ENCODE measurements at places on chromosomes 6 and 20.

GRCh38 chr20:31508517-31509244 is 5.6 kb upstream of the HM13 start:
- DNase-seq, result no peak

DNA sequence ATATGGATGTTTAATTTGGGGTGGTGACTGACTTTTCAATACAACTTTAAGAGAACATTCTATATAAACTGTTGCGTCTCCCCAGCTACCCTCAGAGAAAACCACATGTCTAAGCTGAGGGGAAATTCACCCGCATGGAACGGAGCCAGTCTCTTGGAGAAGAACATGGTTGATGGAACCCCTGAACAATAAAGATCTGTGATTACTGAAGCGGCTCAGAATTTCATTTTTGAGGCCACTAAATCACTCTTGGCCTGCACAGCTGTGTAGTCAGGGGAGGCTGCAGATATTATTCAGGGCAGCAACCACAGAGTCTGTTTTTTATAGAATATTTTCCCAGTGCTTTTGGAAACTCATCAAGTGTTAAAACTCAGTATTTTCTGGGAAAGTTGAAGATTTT is 73.8 kb downstream of the EYA4 start:
- DNase-seq, result no peak

- DNase-seq, result no peak
Measured at GRCh38 chr6:31557443-31558317, 10.3 kb downstream of the NFKBIL1 start.

DNA sequence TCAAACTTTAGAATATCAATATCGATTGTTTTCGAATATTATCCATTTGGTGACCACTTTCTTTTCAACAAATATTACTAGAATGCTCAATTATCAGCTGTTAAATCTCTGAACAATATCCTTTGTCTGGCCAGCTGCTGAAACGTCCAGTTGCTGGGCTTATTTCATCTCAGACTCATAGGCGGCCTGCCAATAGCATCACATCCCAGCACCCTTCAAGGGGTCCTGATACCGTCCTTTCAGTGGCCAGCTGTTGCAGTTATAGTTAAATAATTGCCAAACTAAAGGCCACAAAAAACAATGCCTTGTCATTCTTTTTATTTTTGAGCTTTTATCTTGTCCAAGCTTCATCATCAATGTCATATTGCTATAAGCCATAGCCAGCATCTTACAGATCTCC is 1006.8 kb upstream of the MANEA start:
- DNase-seq, result no peak

GRCh38 chr20:33490934-33491656 is 1.2 kb downstream of the CBFA2T2 start:
- DNase-seq, result no peak

- no peak for DNase-seq
Measured at GRCh38 chr6:170024940-170025339, 265.9 kb downstream of the DLL1 start.

- no peak for DNase-seq
Measured at GRCh38 chr20:21373436-21373835, 23.9 kb downstream of the NKX2-4 start.

DNA sequence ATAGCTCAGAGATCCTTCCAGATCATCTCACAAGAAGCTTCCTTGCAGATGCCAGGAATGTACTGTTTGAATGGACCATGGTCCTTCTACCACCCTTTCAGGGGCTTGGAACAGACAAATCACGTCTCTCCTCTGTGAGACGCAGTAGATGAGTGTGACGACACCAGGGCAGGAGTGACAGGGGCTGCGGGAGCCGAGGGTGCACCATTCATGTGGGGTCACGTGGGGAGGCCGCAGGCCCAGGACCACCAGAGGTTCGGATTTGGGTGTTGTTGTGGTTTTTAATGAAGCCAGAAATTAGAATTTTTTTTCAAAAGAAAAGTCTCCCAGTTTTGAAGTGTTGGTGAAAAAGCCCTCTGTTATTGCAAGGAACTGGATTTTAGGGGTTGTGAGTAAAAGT is 79.2 kb downstream of the PREX1 start:
- no peak for DNase-seq

GRCh38 chr6:43914272-43915147 is 144.5 kb downstream of the VEGFA start:
- no peak for DNase-seq

DNA sequence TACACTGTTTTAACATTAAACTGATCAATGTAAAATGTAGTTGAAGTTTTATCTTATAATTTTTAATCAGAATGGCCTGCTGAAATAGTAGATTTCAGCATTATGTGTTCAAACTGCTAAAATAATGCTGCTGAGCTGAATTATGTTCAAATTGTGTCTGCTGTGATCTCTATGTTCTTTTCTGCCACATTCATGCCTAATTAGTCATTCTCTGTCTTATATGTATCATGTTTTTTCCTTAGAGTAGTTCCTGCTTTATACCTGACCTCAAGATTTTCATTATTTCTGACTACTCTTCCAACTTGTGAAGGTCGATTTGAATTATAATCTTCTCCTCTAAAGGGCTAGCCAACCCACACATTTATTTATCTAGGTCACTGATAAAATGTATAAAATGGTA is 476.7 kb upstream of the EPHA7 start:
- DNase-seq, result no peak

GRCh38 chr6:49519660-49520059 is 19.9 kb downstream of the GLYATL3 start:
- DNase-seq, result no peak

DNA sequence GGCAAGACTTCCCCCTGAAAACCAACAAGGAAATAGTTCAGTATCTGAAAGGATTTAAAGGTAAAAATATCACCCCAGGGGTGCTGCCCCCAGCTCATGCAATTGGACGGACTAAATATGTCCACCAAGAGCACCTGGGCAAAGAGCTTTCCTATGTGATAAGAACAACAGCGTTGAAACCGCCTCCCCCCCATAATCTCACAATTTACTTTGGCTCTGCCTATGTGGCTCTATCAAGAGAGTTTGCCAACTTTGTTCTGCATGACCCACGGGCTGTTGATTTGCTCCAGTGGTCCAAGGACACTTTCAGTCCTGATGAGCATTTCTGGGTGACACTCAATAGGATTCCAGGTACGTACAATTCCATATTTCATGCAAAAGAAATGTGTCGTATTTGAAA is 35.8 kb downstream of the GCNT2 start:
- DNase-seq, result no peak

DNA sequence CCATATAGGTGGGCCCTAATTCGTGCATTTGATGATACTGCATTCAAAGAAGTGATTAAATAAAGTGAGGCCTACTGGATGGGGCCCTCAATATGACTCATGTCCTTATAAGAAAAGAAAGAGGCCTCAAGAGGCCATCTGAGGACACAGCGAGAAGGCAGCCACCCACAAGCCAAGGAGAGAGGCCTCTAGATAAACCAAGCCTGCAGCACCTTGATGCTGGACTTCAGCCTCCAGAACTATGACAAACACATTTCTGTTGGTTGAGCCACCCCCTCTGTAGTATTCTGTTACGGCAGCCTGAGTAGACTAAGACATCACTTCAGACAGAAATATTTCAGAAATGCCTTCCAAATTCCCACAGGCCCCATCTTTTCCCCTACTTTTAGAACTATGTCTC is 82.5 kb upstream of the PLEKHG1 start:
- DNase-seq, result no peak

- no peak for DNase-seq
Measured at GRCh38 chr6:43702171-43702533, 14.6 kb upstream of the MRPS18A start.

- no peak for DNase-seq
Measured at GRCh38 chr6:27297857-27298730, 14.0 kb downstream of the POM121L2 start.

- no peak for DNase-seq
Measured at GRCh38 chr6:112877134-112878100, 530.3 kb downstream of the RFPL4B start.

DNA sequence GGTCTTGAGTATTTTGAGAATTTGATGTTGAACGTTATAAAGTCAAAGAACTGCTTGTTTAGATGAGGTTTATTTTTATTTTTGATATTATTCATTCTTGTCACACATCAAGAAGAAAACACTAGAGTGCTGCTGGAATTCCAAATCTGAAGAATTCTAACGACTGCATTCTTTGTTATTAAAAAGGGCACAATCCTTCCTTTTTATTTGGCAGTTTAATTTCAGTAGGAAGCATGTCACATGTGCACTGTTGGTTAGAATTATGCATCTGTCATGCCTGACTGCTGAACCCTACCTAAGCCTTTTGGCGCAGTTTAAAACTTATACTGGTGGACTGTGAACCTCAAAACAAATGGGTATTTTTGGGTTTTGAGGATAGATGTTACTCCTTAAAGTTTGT is 4.0 kb downstream of the ID4 start:
- no peak for DNase-seq

GRCh38 chr6:22826961-22827360 is 257.6 kb downstream of the HDGFL1 start:
- no peak for DNase-seq

DNA sequence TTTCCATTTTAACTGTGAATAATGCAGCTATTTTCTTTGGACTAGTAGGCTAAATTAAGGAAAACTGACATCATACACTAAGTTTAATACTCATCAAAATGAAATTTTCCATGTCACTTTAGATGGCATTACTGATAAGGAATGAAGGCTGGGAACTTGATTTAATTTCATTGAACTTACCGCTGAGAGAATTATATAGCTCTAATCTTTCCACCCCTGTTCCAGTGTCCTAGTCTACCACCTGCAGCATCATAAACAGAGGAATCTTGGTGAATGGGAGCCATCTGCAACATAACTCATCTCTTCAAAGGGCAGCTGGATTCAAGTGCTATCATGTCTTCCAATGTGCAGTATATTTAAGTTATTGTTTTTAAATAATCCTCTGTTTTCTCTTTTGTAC is 1395.2 kb downstream of the EPHA7 start:
- DNase-seq, result no peak

- no peak for DNase-seq
Measured at GRCh38 chr20:44589537-44589936, 7.2 kb downstream of the PKIG start.

DNA sequence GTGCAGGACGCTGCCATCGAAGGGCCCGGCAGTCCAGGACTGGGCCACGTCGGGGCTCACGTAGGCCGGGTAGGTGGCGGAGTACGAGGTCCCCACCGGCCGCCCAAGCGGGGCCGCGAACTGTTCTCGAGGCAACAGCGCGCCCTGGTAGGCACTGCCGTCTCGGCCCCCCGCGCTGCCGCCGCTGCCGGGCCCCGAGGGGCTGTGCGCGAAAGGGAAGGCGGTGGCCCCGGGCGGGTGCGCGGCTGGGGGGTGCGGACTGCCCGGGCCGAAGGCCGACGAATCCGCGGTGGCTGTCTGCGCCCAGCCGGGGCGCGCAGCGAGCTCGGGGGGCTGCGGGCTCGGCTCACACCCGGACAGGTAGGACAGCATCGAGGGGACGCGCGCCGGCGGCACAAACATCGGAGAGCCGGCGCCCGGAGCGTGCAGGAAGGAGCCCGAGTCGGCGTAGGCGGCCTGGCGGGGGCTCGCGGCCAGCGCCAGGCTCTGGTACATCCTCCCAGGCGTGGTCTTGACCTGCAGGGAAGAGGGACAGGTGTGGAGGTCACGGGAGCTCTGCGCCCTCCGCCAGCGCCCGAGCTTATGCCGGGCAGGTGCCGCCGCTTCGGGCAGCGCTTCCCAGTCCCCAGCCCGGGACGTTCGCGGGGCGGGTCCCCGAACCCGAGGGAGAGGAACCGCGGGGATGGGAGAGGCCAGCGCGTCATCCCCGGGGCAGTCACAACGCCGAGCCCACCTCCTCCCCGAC is 596 bp downstream of the GATA5 start:
- DNase-seq, result no peak

DNA sequence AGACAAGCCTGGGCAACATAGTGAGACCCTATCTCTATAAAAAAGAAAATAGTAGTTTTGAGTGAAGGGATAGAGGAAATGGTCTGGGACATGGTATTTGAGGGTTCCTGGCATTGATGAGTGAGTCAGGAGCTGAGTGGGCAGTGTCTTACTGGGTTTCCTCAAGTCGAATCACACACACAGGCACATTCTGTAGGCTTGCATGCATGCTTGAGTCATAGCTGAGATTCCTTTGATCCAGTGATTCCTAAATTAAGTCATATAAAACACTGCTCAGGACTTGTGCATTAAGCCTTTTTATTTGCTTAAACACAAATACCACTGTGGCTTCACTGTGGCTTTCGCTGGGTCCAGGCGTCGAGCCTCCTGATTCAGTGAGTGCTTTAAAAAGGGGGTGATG is 71.8 kb upstream of the TMEM181 start:
- DNase-seq, result no peak

GRCh38 chr20:45080867-45081624 is 19.9 kb downstream of the KCNS1 start:
- no peak for DNase-seq

GRCh38 chr6:38987503-38987902 is 61.1 kb upstream of the GLP1R start:
- DNase-seq, result no peak

- no peak for DNase-seq
Measured at GRCh38 chr6:46612645-46613044, 40.0 kb downstream of the CYP39A1 start.

- no peak for DNase-seq
Measured at GRCh38 chr20:43894491-43894890, 20.2 kb upstream of the TOX2 start.

GRCh38 chr6:73079978-73080377 is 145.3 kb downstream of the KHDC1L start:
- no peak for DNase-seq

DNA sequence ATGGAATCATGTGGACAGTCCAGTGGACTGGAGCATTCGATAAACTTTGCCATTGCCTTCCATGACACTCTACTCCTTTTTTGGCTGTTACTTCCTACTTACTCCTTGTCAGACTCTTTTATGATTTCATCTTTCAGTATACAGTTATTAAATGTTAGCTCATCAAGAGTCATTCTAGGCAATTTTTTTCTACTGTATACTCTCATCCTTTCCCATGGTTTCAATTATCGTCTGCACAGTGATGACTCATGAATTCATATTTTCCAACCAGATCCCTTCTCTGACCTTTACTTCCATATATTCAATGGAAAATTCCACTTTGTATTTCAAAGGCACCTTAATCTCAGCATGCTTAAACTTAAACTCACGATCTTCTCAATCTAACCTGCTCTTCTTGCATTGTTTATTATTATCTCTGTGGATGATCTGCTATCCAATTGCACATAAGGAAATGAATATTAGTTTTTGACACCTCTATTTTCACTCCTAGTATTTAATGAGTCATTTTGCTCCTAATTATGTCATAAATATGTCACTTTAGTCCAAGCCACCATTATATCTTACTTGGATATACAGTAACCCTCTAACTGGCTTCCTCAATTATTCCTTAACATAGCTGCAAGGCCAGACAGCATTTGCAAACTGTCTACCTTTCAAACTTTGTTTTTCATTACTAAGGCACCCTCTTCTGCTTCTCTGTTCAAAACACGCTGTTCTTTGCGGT is 427.5 kb downstream of the PHF3 start:
- DNase-seq, result no peak
